ENCODE measurements at places on chromosomes 2 and 18.
A peak's percentile ranks its signal among the peaks of the same experiment; 100 is the strongest.

DNA sequence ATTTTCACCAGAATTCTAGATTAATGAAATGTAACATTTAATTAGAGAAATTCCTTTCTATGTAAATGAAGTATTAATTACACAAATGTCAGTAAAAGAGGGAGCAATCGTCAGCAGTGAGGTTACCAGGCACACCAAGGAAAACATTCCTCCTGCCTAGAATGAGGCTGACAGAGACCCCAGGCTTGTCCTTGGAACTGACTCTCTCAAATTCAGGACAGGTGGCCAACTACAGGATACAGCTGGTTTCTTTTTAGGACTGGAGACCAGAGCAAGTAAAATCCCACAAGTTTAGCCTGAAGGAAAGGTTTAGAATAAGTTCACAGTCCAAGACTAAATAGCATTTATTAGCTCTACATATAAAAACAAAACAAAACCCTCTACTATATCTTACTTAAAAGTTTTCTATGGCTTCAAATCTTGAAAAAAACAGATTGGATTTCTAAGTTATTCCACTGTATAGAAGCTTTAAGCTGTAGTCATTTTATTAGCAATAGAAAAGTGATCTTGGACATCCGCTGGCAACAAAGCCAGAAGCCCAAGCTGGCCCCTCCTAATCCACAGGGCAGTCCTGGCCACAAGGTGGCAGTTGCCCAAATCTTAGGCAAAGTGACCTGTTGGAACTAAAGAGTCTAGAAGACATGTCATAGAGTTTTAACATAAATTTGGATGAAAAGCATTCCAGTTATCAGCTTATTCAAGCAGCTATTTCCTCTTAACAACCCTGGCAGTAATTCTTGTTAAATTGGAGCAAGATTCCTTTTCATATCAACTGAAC, 81.0 kb downstream of the SP3 start:
- DNase-seq = no peak

- DNase-seq = no peak
These were observed 8.8 kb downstream of the GKN2 start for GRCh38 chr2:68943581-68944568.

DNA sequence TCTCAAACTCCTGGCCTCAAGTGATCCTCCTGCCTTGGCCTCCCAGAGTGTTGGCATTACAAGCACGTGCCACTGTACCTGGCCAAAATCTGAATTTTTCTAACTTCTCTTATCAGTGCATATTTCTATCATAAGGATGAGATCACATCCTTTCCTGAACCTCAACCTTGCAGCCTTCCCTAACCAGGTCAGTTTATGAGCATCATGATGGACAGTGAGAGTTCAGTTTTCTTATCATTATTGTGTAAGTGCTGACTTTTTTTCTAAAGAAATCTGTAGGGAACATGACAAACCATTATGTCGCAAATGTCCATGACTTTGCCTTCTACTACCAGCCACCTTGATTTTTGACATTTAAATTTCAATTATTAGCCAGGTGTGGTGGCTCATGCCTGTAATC, 31.5 kb downstream of the MRPL33 start:
- DNase-seq = no peak

DNA sequence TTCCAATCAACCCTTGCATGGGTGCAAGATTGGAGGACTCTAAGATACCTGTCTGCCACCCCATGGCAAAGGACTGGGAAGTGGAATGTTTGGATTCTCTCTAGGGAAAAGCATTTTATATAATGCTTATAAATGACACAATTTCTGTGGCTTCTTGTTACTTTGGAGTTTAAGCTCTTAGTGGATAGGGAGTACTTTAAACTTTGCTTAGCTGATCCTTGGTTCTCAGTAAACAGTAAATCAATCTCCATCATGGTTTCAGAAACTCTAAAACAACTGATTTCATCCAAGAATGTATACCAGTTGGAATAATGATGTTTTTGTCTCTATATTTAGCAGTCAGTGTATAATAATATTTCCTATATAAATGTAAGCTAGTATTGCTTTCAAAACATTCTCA, 14.1 kb upstream of the FAM228A start:
- DNase-seq = no peak

GRCh38 chr2:8303322-8303832, 378.5 kb upstream of the ID2 start:
- DNase-seq = peak; percentile 53

DNA sequence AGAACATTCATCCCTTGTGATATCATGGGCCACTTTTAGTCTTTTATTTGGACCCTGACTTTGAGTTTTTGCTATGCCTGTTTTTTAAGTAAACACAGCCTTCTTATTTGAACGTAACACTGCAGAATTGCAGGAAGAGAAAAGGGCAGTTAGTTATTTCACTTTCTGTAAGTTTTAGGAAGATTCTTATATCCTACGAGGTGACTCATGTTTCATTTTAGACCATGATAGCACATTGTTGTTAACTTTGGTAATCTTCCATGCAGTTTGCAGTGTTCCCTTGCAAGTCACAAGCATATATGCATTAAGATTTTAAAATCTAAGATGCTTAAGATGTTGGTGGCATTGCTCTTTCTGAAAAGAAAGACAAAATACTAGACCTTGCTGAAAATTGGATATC, 128.6 kb upstream of the EPC2 start:
- no peak for DNase-seq

DNA sequence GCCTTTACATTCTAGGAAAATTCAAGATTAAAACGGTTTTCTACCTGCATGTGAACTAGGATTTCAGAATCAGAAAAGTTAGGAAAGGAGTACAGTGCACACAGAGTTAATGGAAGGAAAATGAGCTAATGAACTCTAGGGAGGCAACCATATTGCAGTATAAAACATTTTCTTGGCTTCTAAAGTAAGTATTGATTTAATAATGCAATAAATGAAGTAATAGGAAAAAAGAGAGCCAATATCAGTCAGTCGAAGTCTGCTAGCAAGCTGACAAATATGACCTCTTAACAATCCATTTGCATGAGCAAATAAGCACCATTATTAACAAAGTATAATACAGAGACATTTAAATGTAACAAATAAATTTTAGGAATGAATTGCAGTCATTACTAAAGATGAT, 80.2 kb upstream of the COL3A1 start:
- no peak for DNase-seq

- DNase-seq = no peak
These were observed 173.2 kb upstream of the ARL4C start for GRCh38 chr2:234670052-234670451.

GRCh38 chr2:8657423-8658062, 24.3 kb upstream of the ID2 start:
- no peak for DNase-seq

DNA sequence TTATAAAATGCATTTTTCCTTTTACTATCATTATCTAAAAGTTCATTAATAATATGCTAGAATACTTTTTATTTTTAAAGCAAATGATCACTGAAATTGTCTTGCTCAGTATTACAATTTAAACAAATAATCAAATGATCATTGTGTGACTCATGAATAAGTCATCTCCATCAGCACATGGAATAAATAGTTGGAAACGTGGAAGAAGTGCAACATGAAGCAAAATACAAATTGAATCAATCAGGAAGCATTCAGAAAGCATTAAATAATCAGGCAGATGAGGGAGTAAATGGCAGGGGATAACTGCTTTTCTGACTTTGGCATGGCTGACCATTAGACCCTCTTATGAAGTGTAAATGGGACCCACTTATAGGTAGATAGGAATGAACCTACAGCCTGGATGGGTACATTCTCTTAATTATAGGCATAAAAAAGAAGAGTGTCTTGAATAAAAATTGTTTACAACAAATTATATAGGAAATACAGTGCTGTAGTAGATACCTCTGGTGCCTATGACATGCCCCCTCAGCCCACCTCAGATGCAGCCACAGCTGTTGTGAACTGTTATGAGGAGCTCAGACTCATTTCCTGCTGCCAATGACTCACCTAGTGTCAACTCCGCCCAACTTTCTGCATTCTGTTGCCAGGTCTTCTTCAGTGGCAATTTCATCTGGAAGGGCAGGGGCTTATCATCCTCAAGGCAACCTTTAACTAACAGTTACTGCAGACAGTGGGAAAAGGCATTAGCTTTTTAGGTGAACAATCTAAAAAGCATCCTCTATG, 936.0 kb downstream of the TRIB2 start:
- DNase-seq = no peak

- no peak for DNase-seq
These were observed 30.9 kb downstream of the HTR2B start for GRCh38 chr2:231093933-231094332.

DNA sequence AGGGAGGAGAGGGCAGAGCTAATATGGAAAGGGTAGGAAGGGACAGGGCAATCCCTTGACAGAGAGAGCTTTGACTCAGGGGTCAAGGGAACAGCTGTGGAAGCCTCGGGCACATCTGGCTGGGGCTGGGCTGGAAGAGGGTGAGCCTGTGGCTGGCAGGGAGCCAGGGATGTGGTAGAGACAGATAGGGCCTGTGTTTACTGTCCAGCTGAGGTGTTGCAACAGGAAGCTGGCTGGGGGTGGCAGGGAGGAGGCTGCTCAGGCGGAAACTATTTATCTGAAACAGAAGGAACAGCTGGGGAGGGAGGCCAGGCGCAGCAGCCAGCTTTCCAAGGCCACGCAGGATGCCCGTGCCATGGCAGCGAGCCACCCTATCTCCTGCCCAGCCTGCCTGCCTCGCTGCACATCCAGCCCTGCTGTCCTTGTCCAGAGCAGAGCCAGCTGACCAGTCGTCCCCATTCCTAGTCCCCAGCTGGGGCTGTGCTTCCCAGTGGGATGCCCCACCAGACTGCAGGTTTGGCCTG, 264.7 kb downstream of the CYP26B1 start:
- no peak for DNase-seq

GRCh38 chr2:128494307-128494639, 175.6 kb upstream of the HS6ST1 start:
- no peak for DNase-seq

DNA sequence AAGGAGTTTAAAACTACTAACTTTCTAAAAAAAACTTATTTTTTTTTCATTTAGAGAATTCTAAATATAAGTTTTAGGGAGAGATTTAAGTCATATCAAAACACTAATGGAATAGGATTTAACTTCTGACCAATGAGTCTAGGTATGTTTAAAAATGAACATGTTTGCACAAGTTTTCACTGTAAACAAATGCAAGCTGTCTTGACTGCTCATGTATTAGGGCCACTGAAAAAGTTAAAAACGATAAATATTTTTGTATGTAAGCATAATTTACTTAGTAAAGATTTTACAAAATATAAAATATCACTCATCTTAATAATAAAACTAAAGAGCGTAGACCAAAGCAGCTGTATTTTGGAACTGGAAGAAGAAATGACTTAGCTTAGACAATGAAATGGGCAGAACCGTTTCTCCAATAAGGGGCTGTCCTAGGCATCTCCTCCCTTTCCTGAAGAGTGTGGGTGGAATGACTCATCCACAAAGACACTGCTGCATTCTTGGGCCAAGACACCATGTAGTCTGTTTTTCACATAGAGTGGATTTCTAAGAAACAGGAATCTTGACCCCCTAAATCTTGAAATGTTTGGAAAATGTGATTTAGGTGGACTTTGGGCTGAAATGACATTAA, 118.8 kb downstream of the MEP1B start:
- no peak for DNase-seq

- no peak for DNase-seq
These were observed 106.8 kb upstream of the SLC66A3 start for GRCh38 chr2:11048335-11049008.

DNA sequence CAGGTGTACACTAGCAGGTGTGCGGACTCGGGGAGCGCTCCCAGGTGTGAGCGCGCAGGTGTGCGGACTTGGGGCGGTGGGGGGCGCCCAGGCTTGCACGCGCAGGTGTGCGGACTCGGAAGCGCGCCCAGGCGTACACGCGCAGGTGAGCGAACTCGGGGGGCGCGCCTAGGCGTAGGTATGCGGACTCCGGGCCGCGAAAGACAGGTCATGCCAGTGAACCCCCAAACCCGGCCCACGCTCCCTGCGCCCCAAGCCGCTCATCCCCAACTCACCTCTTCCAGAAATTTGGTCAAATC, 342 bp downstream of the CYB5A start:
- no peak for DNase-seq

GRCh38 chr18:63224630-63225029, 94.9 kb downstream of the BCL2 start:
- DNase-seq = no peak

DNA sequence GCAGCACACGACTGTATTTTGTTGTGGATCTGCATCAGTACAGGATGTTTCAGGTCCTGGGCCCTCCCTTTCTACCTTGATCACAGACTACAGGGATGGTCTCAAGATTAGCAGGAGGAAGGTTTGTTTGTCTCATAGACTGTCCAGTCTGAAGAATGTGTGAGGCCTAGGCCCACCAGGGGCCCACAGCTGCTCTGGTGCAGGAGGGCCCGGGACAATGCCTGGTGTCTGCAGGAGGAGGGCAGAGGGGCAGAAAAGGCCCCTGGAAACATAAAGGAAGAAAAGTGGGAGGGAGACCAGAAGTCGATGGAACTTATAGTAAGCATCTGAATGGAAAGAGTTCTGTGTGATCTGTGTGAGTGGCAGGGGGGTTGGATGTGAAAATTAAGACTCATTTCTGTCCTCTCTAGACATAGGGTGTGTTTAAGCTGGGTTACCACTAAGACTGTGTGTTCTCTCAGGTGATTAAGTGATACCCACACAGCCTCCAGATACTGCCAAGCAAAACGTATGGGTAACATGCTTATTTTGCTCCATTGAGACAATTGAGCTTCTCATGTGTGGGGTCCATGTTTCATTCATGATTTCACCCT, 33.4 kb upstream of the LPIN2 start:
- DNase-seq = no peak

- DNase-seq = no peak
These were observed 216.3 kb downstream of the BCL11A start for GRCh38 chr2:60337142-60337497.

GRCh38 chr2:169462896-169463695, 16.2 kb upstream of the BBS5 start:
- DNase-seq = no peak

DNA sequence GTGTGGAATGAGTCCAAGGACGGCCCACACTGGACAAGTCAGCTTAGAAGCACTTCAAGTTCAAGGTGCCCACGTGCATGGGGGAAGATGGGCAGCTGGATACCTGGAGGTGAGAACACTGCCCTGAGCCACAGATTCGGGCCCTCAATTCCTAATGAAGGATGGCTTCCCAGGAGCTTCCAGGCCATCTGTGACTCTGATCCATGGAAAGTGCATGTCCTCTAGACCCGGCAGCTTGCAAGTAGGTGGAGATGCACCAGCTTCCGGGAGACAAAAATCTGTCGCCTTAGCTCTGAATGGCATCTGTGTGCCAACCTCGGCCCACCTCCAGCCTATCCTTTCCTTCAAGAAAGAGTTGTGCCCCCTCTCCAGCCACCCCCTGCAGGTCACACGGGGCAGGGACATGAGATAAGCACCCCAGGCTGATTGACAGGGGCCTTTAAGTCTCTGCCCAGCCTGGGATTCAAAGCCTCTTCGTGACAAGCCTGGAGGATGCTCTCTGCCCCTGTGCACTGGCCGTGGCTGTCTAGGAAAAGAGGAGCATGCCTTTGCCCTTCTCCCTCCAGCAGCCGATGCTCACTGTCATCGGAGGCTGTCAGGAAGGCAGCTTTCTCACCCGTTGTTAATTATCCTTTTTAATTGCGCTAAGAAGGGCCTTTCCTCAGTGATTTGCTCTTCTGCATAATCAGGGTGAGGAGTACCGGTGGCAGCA, 65.5 kb downstream of the BIN1 start:
- no peak for DNase-seq

GRCh38 chr18:3704556-3705344, 254.8 kb downstream of the TGIF1 start:
- no peak for DNase-seq

GRCh38 chr2:45859682-45860081, 208.2 kb downstream of the PRKCE start:
- no peak for DNase-seq
